ENCODE measurements at places on chromosomes 1 and 21. TPM values are rescaled to one million over a fixed set of nuclear protein-coding genes. Genes with fewer than 3 reads are reported as not detected.

DNA sequence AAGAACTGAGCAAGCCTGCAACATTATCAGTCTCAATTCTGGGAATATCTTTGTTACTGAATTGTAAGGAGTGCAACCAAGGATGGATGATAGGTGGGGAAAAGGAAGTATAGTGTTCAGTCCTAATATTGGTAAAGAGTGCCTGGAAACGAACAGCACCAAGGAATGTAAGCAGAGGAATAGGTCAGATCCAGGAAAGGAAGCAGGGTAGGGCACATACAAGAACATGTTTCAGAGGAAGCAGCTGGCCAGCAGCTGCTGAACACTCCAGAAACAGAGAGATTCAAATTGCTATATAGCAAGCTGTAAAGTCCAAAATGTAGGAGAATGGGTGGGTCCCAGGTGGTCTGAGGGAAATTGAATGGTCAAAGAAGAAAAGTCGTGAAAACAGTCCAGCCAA, 37.9 kb downstream of the CRB1 start:
- no peaks in the 10 kb centered on the region for H3K4me1 ChIP-seq
- H3K27ac ChIP-seq = no peak overlapping the region
- H3K27me3 ChIP-seq = peaks cover 3% of the 10 kb centered on the region
- H3K4me3 ChIP-seq = no peak overlapping the region

- H3K27ac ChIP-seq = no peak overlapping the region
- H3K36me3 ChIP-seq = no peaks in the 10 kb centered on the region
- H3K4me3 ChIP-seq = no peak overlapping the region
- DNase-seq = no peak
Measured at GRCh38 chr1:42973286-42973685, 14.6 kb upstream of the SLC2A1 start.

DNA sequence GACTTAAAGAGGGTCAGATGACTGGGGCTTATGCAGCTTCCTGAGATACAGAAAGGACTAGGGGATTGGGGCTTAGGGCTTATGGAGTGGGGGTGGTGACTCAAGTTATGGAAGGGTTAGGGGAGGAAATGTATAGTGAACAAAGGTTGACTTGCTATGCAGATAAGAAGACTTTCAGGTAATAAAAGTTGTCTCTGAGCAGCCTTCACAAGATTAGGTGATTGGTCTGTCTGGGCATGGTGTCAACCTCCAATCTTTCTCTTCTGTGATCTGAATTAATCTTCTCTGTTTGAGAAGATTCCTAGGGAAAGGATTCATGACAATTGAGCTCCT, 436.5 kb downstream of the SIPA1L2 start:
- no peaks in the 10 kb centered on the region for H3K36me3 ChIP-seq
- peaks cover 4% of the 10 kb centered on the region for H3K27me3 ChIP-seq
- no peak for DNase-seq

GRCh38 chr1:177466286-177466685, 295.5 kb downstream of the BRINP2 start:
- no peak overlapping the region for H3K27ac ChIP-seq
- H3K4me1 ChIP-seq = no peaks in the 10 kb centered on the region
- no peak for DNase-seq
- no peaks in the 10 kb centered on the region for H3K36me3 ChIP-seq
- no peak overlapping the region for H3K4me3 ChIP-seq

- no peaks in the 10 kb centered on the region for H3K27me3 ChIP-seq
- H3K4me1 ChIP-seq = no peaks in the 10 kb centered on the region
- H3K36me3 ChIP-seq = no peaks in the 10 kb centered on the region
Measured at GRCh38 chr1:98908980-98909379, 95.7 kb downstream of the PLPPR5 start.

DNA sequence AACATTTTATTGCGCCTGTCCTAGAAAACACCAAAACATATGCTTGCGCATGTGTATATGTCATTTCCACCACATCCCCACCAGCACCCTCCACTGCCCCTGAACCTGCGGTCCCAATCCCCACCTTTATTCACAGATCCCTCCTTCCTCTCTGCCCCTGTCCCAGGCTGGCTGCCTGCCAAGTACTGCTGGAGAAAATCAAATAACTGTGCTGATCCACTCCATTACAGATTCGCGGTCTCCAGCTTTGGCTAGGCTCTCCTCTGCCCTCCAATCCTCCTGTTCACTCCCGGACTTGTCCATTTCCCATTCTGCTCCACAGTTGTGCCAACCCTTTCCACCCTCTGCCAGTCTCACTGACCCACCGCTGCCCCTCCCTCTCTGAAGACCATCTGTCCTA, 59.3 kb upstream of the GJB5 start:
- DNase-seq = no peak
- H3K36me3 ChIP-seq = no peaks in the 10 kb centered on the region
- no peak overlapping the region for H3K27ac ChIP-seq
- H3K4me3 ChIP-seq = no peak overlapping the region
- no peaks in the 10 kb centered on the region for H3K4me1 ChIP-seq
- H3K27me3 ChIP-seq = no peaks in the 10 kb centered on the region

GRCh38 chr1:61386770-61387169, 304.4 kb downstream of the NFIA start:
- no peak overlapping the region for H3K4me3 ChIP-seq
- no peak overlapping the region for H3K27ac ChIP-seq
- H3K4me1 ChIP-seq = peaks cover 7% of the 10 kb centered on the region

GRCh38 chr1:14932034-14932638, 221.4 kb upstream of the TMEM51 start:
- peaks cover 1% of the 10 kb centered on the region for H3K27me3 ChIP-seq
- no peak for DNase-seq
- H3K27ac ChIP-seq = no peak overlapping the region

DNA sequence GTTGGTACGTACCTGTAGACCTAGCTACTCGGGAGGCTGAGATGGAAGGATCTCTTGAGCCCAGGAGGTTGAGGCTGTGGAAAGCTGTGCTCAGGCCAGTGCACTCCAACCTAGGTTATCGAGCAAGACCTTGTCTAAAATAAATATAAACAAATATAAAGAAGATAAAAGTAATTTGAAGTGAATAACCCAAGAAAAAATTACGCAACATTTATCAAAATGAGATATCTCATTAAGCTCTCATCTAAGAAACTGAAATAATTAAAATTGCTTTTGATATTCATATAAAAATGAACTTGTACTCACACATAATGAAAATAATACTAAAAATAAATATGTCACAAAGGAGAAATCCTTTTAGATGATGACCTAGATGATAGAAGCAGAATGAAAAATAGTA, 647.1 kb upstream of the NCAM2 start:
- no peaks in the 10 kb centered on the region for H3K4me1 ChIP-seq
- no peaks in the 10 kb centered on the region for H3K36me3 ChIP-seq
- DNase-seq = no peak

The PBX1 gene
- total RNA-seq = 1.7 TPM

The TCHHL1 gene
- not detected for total RNA-seq

The AMY2A gene
- not detected for total RNA-seq

The S100A4 gene
- 928 TPM for total RNA-seq

The VHLL gene
- total RNA-seq = not detected
